ENCODE measurements at places on chromosomes 1 and 21.

DNA sequence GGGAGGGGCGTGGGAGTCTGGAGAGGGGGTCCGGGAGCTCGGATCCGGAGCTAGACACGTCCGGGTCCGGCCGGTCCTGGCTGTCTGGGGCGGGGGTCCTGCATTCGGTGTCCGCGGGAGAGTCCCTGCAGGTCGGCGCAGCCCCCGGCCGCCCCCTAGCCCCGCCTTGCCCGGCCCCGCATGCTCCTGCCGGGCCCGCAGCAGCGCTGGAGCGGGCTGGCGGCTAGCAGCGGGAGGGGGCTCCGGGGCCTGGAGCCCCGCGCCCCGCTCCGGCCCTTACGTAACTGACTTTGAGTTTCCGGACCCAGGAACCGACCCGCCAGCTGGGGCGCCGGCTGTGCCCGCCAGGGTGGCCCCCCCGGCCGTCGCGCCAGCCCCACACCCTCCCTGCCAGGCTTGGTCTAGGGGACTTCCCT is 26.9 kb upstream of the EPB41 start:
- peak; percentile 65 for DNase-seq

DNA sequence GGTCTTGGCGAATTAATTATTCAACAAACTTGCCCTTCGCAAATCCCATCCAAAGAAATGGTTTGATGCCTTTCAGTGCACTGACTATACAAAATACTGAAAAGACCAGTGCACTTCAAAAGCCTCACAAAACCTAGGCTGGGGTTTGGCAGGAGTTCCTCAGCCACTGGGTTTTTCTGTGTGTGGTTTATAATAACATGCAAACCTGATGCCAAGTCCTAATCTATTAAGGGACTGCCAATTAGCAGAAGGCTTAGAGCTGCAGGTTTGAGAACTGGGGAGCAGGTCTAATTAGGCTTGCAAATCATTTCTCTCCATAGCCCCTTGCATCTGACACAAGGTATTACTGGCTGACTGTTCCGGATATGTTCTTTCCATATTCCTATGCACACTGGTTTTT is 27.7 kb downstream of the PLPP3 start:
- no peak for DNase-seq

DNA sequence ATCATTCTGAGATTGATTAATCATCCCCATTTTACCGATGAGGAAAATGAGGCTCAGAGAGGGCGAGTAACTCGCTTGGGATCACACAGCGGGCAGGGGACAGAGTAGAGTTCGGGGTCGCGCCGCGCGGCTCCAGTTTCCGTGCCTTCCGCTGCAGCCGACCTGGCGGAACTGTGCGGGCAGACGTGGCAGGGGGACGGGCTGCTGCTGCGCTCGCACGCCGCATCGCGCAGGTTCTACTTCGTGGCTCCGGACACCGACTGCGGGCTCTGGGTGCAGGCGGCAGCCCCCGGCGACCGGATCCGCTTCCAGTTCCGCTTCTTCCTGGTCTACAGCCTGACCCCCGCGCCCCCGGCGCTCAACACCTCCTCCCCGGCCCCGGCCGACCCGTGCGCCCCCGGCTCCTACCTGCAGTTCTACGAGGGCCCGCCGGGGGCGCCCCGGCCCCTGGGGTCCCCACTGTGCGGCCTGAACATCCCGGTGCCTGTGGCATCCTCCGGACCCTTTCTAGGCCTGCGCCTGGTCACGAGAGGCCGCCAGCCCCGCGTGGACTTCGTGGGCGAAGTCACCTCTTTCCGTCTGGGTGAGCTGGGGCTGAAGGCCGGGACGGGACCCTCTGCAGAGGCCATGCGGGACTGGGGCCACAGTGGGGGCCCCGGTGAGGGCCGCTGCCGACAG is 2.3 kb downstream of the LDLRAD2 start:
- peak; percentile 70 for DNase-seq

- peak; percentile 80 for DNase-seq
These were observed 257.7 kb upstream of the SGIP1 start for GRCh38 chr1:66276218-66276617.

- DNase-seq = no peak
These were observed 165.4 kb upstream of the ADAMTS5 start for GRCh38 chr21:27132266-27132665.

GRCh38 chr21:39601187-39601928 is 11.4 kb upstream of the B3GALT5 start:
- no peak for DNase-seq

- DNase-seq = peak; percentile 84
These were observed 45.9 kb upstream of the SAMD13 start for GRCh38 chr1:84255582-84255981.

GRCh38 chr1:29767769-29768425 is 531.6 kb downstream of the PTPRU start:
- DNase-seq = no peak

- peak; percentile 74 for DNase-seq
These were observed 23.4 kb upstream of the EFHD2 start for GRCh38 chr1:15386164-15386749.

- DNase-seq = peak; percentile 57
These were observed 33.5 kb downstream of the SYF2 start for GRCh38 chr1:25198663-25199252.
